ENCODE measurements at places on chromosomes 11 and 22. TPM values are rescaled to one million over a fixed set of nuclear protein-coding genes. Genes with fewer than 3 reads are reported as not detected.

Gene GAB4
- total RNA-seq: not detected

Gene RCOR2
- total RNA-seq: 9.9 TPM

DNA sequence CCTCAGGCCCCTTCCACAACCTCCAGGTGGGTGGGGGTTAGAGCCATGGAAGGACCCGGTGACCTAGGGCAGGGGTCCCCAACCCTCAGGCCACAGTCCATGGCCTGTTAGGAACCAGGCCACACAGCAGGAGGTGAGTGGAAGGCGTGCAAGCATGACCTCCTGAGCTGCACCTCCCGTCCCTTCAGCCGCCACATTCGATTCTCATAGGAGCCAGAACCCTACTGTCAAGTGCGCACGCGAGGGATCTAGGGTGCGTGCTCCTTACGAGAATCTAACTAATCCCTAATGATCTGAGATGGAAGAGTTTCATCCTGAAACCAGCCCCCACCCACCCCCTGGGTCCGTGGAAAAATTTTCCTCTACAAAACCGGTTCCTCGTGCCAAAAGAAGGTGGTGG, 3.6 kb upstream of the KRTAP5-4 start:
- no peak for DNase-seq

Gene ARVCF
- 31.4 TPM for total RNA-seq

DNA sequence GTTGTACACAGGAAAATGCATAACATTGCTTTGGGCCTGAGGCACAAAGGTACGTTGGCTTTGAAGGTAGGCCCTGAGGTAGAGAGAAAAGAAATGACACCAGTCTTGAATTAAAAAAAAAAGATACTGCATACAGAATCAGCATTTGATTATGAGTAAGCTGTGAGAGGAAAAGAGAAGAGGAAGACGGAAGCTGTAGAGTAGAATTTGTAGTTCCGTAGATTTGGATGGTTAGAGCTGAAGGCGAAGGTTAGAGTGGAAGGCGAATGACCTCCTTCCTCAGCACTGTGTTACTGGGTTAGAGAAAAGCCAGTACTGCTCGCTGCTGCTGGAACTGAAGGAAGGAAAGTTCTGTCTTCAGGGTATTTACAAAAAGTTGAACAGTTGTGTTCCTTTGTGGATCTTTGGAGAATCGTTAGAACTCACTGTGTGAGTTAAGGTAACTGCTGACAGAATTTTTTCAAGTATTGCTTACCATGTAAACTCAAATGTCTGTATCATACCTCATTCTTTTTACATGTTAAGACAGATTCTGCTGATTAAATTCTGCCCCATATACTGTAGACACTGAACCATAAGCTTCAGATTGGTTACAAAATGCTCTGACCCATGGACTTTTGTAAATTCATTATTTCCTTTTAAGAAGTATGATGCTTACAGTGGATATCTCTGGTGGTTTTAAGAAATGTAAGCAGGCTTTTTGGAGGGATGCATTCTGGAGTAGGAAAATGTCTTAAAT, 50.2 kb downstream of the MCAM start:
- DNase-seq: no peak

GRCh38 chr11:35056391-35057093, 82.4 kb upstream of the CD44 start:
- DNase-seq: no peak

DNA sequence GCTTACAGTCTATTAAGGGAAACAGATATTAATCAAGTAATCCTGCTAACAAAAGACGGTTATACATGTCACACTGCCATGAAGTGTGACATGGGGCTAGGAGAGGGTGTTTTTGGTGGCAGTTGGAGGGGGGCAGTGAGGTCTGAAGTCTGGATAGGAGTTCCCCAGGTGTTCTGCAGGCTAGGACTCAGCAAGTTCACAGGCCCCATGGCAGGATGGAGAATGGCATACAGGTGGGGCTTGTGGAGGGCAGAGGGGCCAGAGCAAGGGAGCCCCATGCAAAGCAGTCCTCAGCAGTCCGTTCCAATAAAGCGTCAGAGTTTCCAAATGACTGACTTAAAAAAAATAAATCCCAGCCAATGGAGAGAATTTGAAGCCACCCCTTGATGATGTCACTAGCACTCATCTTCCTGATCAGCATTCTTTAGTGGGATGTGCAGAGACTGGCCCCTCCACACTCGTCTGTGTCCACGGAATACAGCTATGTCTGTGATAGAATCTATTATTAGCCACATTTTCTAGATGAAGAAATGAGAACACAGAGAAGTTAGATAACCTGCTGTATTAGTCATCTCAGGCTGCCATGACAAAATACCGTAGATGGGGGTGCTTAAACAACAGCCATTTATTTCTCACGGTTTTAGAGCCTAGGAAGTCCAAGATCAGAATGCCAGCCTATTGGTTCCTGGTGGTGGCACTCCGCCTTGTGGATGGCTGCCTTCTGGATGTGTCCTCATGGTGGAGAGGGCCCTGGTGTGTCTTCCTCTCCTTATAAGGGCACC, 32.6 kb downstream of the PRDM11 start:
- DNase-seq: no peak

DNA sequence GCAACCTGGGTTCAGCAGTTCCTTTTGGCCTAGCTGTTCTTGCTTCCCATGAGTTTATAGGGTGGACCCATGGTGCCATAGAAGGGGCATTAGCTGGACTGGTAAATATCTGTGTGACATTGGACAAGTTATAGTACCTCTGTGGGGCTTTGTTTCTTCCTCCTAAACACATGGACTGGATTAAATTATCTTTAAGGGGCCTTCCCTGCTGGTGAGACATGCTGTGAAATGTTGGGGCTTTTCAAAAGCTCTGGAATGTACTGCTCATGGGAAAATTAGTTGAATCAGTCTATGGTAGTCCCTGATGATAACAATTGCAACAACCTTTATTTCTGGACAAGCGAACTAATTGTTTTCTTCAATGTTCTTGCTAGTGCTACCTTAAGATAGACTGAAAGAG, 276.2 kb downstream of the BLID start:
- DNase-seq: no peak

Gene ALDH3B1
- total RNA-seq: 4.4 TPM

DNA sequence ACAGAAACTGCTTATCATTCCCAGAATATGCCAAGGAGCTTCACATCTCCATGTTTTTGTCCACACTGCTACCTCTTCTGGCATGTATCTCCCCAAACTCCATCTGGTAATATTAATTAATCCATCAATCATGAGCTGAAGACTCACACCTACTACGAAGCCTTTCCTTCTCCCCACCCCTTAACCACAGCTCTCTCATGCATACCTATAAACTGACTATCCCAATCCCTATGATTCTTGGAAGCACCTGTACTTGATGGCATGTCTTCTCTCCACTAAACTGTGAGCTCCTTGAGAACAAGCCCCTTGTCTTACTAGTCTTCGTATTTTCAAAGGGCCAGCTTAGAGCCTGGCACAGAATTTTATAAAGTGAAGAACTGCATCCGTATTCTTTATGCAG, 47.3 kb downstream of the RELT start:
- no peak for DNase-seq
